ENCODE measurements at places on chromosomes 7 and 10.
A peak's percentile ranks its signal among the peaks of the same experiment; 100 is the strongest.

- no peak for DNase-seq
These were observed 425.2 kb upstream of the VSTM2A start for GRCh38 chr7:54116956-54117355.

GRCh38 chr10:9301554-9301953 is 1247.1 kb downstream of the GATA3 start:
- DNase-seq: no peak

GRCh38 chr10:68110027-68110426 is 739 bp downstream of the MYPN start:
- no peak for DNase-seq

DNA sequence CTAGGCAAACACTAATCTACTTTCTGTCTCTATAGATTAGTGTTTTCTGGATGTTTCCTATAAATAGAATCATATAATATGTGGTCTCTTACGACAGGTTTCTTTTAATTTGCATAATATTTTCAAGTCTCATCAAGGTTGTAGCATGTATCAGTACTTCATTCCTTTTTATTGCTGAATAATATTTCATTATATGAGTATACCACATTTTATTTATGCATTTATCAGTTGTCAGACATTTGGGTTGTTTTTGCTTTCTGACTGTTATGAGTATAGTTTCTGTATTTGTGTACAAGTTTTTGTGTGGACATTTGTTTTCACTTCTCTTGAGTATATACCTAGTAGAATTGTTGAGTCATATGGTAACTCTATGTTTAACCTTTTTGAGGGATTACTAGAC is 48.2 kb downstream of the SHOC2 start:
- no peak for DNase-seq

DNA sequence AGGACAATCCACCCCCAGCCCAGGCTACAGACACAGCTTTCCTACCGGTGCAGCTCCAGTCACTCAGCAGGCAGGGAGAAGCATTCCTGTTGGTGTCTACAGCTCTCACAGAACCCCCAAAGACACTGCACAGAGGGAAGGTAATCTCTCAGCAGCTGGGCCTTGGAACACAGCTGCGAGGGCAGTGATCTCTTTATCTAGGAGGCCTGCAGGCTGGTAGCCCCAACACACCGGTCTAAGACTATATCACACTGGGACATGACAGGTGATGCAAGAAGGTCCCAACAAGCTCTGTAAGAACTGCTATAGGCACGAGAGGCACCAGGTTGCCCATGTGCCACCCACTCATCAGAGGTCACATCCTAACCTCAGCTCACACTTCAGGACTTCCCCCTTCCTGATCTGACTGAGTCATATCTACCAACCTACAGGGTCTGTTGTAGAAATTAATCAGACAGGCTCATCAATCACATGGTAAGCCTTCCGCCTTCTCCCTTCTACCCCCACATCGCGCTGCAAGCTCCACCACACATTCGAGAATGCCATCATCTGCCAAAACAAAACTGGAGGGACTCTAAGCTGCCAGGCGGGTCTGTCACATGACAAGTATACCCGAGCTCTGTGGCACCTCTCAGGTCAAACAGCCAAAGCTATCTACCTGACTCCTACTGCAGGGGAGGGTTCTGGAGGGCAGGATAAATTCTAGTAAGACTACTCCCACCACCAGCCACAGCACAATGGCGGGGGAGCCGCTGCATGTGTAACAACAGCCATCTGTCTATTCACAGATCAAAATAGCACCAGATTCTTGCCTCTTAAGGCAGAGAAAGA is 26.1 kb downstream of the FAM53B start:
- no peak for DNase-seq

DNA sequence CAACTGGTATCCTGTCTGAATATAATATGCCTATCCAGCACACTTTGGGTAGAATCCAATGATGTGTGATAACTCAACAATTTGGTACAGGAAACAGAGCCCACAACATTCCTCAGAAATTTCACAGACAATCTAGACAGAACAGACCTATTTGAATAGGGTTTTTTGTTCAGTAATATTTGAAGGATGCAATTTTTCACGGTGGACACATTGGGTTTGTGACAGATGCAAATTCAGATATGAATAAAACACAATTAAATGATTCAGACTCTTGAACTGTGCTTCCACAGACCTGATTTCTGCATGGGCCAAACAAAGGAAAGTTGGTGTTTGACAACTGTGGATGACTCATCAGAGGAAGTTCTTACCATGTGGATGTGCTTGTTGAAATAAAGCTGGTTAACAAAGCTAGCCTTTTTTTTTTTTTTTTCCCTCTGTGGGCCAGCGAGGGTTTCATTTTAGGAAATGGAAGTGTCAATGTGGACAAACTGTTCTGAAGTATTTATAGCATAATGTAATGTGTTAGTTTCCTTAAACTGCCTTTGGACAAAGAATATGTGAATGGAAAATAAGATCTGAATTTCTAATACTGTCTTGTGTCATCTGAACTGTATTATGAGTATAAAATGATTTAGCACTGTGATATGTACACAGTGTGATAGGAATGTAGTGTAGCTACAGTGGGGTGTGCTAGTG is 43.2 kb upstream of the FAM133B start:
- DNase-seq: peak; percentile 96

DNA sequence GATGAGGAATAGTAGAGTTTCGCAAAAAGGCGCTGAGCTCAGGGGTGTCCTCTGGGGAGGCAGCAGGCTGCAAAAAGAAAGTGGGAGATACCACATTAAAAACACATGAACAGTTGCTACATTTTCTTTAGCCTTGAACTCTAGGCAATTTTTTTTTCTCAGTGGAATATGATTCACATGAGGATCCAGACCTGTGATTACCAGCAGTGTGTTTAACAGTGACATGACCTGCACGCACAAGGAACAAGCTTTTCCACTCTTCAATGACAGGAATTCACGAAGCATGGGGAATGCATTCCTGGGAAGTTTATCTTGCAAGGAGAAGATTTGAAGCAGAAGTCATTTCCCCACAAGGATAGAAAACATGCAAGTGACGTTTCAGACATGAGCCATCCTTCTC is 161.6 kb downstream of the ITGA8 start:
- DNase-seq: peak; percentile 71

DNA sequence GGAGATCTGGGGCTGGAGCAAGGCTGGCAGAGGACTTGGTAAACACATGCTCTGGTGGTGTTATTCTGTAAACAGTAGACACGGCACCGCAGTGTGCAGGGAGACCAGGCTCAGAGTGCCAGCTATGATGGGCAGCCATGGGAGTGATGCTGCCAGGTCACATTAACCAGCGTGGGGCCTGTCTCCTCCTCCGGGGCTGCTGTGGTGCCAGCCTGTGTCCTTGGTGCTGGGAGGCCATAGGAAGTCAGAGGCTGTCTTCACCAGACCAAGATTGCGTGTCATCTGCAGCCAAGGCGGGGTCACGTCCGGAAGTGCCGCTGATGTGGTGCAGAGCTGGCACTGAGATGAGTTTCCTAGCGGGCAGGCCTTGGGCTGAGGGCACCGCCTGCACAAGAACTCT is 236.0 kb downstream of the GLRX3 start:
- DNase-seq: no peak

DNA sequence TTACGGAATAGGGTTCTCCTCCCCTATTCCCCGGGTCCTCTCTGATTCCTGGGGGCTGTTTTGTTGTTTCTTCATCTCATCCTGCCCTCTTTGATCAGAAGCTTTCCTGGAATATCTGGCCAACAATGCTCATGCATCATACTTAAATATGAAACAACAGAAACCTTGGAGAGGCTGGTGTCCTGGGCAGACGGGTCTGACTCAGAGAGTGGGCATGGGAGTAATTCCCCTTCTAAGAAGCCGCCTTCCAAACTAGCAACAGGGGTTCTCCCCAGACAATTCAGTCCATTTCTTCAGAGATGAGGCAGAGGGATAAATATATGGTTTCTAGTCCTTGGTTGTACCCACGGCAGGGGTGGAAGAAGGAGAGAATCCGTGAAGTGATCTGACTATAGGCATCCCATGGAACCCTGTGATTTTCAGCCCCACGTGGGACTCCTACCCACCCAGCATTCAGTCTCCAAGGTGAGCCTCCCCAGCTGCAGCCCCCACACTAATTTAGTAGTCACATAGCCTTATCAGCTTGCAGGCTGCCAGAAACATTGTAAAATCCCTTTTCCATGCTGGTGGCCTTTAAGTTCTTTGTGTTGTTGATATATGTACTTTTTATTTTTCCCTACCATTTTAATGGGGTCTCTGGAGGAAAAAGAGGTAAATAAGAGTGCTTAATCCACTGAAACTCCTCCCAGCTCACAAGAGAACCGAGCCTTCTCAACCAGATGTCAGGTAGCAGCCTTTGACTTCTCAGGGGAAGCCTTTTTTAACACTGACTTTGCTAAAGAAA is 119.2 kb downstream of the SFMBT2 start:
- DNase-seq: no peak

GRCh38 chr10:568848-569247 is 120.6 kb downstream of the DIP2C start:
- no peak for DNase-seq

DNA sequence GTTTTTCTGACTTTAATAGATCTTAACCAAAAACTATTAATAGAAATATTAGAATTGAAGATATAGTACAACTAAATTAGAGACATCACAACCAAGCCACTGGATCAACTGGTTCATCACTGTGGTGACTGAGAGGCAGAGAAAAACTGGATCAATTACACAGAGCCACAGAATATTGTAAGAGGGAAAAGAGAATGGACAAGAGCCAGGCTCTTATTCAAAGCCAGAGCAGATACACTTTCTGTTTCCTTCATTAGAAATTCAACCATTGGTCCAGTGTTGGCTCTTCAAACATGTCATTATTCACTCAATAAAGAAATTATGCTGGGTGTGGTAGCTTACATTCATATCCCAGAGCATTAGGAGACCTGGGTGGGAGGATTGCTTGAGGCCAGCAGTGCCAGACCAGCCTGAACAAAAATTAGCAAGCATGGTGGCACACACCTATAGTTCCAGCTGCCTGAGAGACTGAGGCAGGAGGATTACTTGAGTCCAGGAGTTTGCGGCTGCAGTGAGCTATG is 295.1 kb downstream of the NEBL start:
- no peak for DNase-seq

GRCh38 chr10:80100861-80101695 is 22.6 kb downstream of the TMEM254 start:
- DNase-seq: no peak

GRCh38 chr7:26337232-26337865 is 45.7 kb downstream of the SNX10 start:
- DNase-seq: no peak

GRCh38 chr7:107779647-107780099 is 23.4 kb downstream of the SLC26A3 start:
- no peak for DNase-seq

DNA sequence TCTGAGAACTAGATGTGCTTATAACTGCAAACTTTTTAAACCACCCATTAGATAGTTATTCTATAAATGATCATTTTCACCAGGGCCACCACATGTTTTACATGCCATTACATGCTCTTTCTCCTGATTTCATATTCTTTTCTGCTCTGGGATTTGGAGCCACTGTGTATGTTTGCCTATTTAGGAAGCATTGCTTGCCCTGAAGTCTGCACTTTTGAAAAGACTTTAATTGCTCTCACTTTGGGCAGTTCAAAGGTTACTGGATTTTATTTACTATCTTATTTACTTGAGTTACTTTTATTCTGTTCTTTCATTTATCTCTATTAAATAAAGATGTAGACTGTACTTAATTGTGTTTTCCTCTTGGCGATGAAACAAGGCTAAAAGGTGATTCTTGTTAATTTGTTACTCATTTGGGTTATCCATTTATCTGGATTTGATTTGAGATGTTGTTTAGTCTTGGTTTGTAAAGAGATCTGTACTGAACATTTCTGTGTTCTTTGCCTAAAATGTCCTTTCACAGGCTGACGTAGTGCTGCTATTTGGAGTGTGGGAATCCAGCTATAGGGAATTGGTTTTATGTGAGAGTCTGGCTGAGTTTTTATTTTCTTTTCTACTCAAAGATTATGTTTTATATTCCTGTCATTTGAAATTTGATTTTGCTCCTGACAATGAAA is 88.8 kb downstream of the SUGCT start:
- no peak for DNase-seq

- no peak for DNase-seq
These were observed 1.2 kb downstream of the GTF2IRD1 start for GRCh38 chr7:74454925-74455288.

GRCh38 chr7:25897261-25897782 is 254.7 kb upstream of the NFE2L3 start:
- peak; percentile 4 for DNase-seq

DNA sequence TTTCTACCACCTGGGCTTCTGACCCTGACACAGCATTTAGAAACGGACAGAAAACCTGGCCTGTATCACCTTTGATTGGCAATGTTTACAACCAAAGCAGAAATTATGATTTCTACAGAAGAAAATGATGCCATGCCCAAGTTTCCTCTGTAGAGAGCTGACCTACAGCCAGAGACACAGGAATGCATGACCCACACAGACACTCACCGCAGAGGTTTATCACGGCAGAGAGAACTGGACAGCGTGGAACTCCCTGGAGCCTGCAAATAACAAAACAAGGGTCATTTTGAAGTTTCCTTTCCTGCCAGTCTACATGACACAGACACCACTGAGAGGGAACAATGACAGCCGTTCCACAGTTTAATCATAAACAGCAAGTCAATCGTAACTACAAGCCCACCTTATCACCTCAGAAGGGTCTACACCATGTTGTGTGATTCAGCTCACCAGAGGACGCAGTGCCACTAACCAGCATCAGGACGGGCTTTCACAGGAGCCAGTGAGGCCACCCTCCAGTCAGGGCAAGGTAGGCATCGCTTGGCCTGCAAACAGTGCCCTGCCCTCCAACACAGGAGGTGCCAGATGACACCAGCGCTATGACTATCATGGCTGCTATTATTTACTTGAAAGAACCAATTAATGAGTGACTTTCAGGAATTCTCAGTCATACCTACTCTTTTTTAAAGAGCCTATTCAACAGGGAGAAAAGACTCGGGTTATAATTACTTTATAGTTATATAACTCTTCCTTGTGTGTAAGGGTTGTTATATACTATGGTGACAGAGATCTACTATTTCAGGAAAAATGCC is 139.9 kb downstream of the TNS3 start:
- DNase-seq: peak; percentile 73

DNA sequence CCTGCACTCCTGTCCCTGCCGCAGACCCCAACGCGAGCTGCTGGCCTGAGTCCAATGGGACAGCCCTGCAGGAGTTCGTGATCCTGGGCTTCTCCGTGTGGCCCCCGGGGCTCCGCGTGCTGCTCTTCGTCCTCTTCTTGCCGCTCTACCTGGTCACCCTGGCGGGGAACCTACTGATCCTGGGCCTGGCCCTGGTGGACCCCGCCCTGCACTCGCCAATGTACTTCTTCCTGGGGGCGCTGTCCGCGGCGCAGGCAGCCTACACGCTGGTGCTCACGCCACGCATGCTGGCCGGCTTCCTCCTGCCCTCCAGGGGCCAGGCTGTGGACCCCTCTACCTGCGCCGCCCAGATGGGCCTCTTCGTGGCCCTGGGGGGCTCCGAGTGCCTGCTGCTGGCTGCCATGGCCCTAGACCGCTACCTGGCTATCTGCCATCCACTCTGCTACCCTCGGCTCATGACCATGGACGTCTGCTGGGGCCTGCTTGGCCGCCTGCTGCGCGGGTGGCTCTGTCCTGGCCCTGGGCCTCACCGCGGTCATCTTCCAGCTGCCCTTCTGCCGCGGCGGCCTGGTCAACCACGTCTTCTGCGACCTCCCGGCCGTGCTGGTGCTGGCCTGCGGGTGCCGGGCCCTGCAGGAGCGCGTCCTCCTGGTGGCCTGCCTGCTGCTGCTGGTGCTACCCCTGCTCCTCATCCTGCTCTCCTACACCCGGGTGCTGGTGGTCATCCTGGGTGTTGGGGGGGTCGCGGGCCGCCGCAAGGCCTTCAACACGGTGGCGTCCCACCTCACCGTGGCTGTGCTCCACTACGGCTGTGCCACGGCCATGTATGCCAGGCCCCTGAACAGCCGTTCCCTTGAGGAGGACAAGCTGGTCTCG is 71.7 kb downstream of the RBAK start:
- DNase-seq: no peak
